ENCODE measurements at places on chromosomes 2 and 18. TPM values are rescaled to one million over a fixed set of nuclear protein-coding genes. Genes with fewer than 3 reads are reported as not detected.

ATP8B1 gene
- 15.9 TPM for total RNA-seq

MRPL44 gene
- total RNA-seq = 45.8 TPM

GRCh38 chr18:69845593-69846506 is 101.8 kb downstream of the CD226 start:
- no peak overlapping the region for H3K27ac ChIP-seq
- no peaks in the 10 kb centered on the region for H3K4me1 ChIP-seq
- DNase-seq = no peak
- H3K27me3 ChIP-seq = 0 out of 2 replicates have a peak, but pooled peaks cover 7% of the 10 kb centered on the region

- H3K4me1 ChIP-seq = peaks cover 16% of the 10 kb centered on the region
- H3K27me3 ChIP-seq = no peaks in the 10 kb centered on the region
- DNase-seq = no peak
- no peaks in the 10 kb centered on the region for H3K36me3 ChIP-seq
These were observed 483 bp downstream of the TRAPPC8 start for GRCh38 chr18:31942291-31942998.

GRCh38 chr18:26821181-26821580 is 44.3 kb downstream of the AQP4 start:
- peaks cover 13% of the 10 kb centered on the region for H3K27me3 ChIP-seq
- H3K27ac ChIP-seq = no peak overlapping the region
- H3K4me3 ChIP-seq = no peak overlapping the region
- no peak for DNase-seq
- no peaks in the 10 kb centered on the region for H3K36me3 ChIP-seq

DNA sequence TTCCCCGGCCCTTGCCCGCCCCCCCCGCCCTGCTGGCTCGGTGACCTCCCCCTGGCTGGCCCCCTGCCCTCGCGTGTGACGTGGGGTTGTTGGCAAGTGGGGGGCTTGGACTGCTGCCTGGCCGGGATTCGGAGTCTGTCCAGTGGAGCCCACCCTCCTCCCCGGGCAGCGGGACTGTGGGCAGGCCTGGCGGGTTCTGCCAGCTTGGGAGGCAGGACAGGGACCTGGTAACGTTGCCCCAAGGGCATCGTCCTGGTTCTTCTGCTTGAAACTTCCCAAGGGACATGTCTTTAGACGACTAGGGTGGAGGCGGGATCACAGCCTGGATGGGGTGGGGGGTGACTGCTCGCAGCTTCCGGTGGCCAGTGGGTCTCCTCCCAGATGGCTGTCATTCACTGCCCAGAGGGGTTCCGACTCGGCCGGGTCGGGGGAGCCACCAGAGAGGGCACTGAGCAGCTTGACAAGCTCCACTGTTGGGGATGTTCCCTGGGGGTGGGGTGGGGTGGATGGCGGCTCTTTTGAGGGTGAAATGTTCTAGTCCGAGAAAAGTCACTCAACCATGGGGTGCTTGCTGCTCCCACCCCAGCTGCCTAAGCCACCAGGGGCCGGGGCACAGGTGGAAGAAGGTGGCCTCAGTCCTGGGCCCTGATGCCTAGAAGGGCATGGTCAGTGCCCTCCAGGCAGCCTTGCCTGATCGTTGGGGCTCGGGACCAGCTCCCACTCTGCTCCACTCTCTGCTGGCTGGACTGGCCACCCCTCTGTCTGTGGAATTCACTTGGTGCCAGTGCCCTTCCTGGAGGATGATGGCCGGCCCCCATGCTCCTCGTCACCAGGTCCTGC is 4.3 kb upstream of the HS6ST1 start:
- H3K4me3 ChIP-seq = peak overlapping the region; percentile 63
- no peaks in the 10 kb centered on the region for H3K4me1 ChIP-seq
- DNase-seq = no peak
- no peaks in the 10 kb centered on the region for H3K36me3 ChIP-seq
- no peaks in the 10 kb centered on the region for H3K27me3 ChIP-seq
- no peak overlapping the region for H3K27ac ChIP-seq

DNA sequence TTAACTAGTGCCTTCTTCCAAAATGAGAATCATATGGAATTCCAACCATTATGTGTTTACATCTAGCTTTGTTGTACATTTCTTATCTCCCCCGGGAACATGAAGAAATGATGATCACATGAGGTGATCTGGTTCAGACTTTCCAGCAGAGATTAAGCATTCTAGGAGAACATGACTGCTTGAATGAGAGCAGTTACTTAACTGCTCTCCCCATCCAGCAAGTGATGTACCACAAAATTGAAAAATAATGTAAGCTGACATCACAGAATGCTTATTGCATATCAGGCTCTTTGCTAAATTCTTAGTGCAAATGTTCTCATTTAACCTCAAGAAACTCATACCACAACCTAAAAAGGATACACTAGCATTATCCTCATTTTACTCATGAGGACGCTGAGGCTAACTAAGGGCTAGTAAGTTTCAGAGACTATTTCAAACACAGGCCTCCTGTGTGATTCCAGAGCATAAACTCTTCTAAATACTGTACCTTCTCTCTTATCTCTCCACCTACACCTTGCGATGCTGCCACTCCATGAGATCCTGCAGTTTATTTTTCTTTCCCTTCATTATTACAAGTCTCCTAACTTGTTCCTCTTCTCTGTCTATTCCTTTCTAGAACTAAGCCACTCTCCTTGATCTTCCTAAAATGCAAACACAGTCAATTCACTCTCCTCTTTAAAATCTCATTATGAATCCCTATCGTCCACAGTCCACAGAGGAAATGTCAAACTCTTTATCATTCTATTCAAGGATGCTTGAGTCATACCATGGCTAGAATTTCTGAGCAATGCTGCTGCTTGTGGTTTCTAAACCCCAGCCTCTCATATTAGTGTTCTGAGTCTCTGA is 1224.8 kb upstream of the ZEB2 start:
- DNase-seq = no peak
- H3K27ac ChIP-seq = no peak overlapping the region
- no peaks in the 10 kb centered on the region for H3K27me3 ChIP-seq
- H3K4me3 ChIP-seq = no peak overlapping the region
- peaks cover 8% of the 10 kb centered on the region for H3K4me1 ChIP-seq

GTF2A1L gene
- total RNA-seq = 0.22 TPM

GRCh38 chr2:216006164-216006663 is 7.1 kb downstream of the MREG start:
- H3K4me1 ChIP-seq = peaks cover 14% of the 10 kb centered on the region
- no peaks in the 10 kb centered on the region for H3K36me3 ChIP-seq
- no peak overlapping the region for H3K4me3 ChIP-seq
- no peak for DNase-seq
- H3K27me3 ChIP-seq = no peaks in the 10 kb centered on the region
- no peak overlapping the region for H3K27ac ChIP-seq

GRCh38 chr2:38191516-38191915 is 115.6 kb upstream of the CYP1B1 start:
- H3K27me3 ChIP-seq = no peaks in the 10 kb centered on the region
- no peak overlapping the region for H3K4me3 ChIP-seq
- no peak overlapping the region for H3K27ac ChIP-seq
- DNase-seq = no peak

DNA sequence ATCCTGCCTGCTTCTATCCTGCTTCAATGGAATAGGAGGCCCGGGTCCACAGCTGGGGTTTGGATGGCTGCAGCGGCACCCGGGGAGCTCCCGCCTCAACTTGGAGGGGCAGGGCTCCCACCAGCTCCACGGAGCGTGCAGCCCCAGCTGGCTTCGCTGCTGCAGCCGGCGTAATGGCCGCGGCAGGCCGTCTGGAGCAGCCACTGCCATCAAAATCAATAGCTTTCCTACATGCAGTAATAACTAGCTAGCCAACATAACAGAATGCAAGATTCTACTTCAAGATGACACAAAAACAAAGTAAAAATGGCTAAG is 154.2 kb upstream of the RMP24 start:
- H3K27me3 ChIP-seq = no peaks in the 10 kb centered on the region
- no peaks in the 10 kb centered on the region for H3K36me3 ChIP-seq
- no peaks in the 10 kb centered on the region for H3K4me1 ChIP-seq
- no peak overlapping the region for H3K4me3 ChIP-seq
- DNase-seq = no peak

DNA sequence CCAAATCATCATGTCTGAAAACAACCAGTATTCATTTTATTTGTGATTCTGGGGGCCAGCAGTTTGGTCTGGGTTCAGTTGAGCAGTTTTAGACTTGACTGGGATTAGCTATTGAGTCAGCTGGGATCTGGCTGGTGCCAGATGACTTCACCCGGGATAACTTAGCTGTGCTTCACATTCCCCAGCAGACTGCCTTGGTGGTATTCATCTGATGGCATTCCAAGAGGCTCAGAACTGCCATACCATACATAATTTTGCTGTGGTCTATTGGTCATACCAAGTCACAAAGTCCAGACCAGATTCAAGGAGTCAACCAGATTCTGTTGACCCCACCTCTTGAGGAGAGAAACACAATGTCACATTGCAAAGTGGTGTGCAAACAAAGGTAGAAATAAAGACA is 7.8 kb upstream of the FSHR start:
- no peaks in the 10 kb centered on the region for H3K36me3 ChIP-seq
- DNase-seq = no peak
- H3K27ac ChIP-seq = no peak overlapping the region
- H3K4me1 ChIP-seq = no peaks in the 10 kb centered on the region
- H3K27me3 ChIP-seq = no peaks in the 10 kb centered on the region

EML6 gene
- total RNA-seq = 6.6 TPM

SLC38A11 gene
- not detected for total RNA-seq

SCN7A gene
- 0.07 TPM for total RNA-seq

RNU2-63P gene
- total RNA-seq = 7.4 TPM

GRCh38 chr2:142693171-142693950 is 184.1 kb upstream of the KYNU start:
- H3K4me3 ChIP-seq = no peak overlapping the region
- no peak for DNase-seq
- H3K36me3 ChIP-seq = no peaks in the 10 kb centered on the region
- no peaks in the 10 kb centered on the region for H3K4me1 ChIP-seq

GRCh38 chr2:133532919-133533318 is 35.3 kb downstream of the NCKAP5 start:
- H3K4me1 ChIP-seq = no peaks in the 10 kb centered on the region
- DNase-seq = no peak
- no peak overlapping the region for H3K27ac ChIP-seq
- H3K4me3 ChIP-seq = no peak overlapping the region

OTOS gene
- not detected for total RNA-seq

Measured in HCT116 (cell line).